ENCODE measurements at places on chromosomes 11 and 22.

- DNase-seq = no peak
Measured at GRCh38 chr22:45866646-45867117, 110.3 kb downstream of the WNT7B start.

DNA sequence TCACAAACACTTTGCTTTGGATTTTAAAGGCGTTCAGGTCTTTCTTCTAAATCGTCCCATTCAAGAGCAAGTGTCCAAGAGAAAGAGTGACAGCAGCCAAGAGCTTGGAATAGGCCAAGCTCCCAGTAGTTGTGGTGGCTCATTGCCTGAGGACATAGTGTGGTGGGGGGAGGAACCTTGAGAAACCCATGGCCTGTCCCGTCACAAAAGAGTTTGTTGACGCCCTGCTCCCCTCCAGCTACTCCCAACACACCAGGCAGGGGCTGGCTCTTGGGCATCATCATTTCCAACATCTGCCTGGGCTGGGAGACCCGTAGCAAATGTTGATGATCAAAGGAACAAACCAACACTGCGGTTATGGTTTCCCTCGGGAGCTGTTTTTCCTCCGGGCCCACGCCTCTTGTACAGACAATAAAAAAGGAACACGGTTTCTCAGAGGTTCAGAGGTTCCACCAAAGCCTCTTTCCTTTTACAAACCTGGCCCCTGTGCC, 20.8 kb downstream of the FADS3 start:
- no peak for DNase-seq

DNA sequence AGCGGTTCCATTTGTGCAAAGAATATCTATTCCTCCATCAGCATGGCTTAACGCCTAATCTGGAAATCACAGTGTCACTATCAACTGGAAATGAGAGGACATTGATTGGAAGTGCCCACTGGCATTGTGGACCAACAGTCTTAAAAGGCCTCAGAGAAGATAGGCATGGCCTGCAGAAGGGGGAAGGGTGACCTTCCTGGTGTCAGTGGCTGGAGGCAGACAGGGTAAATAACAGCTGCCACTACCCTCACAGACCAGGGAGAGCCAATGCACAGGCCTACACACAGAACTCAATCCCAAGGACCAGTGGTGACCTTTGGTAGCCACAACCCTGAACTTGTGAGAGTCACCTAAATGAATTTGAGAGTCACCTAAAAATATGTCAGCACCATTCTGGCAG, 36.0 kb downstream of the DDIAS start:
- DNase-seq = no peak

GRCh38 chr11:126560221-126560620, 204.7 kb downstream of the ST3GAL4 start:
- no peak for DNase-seq

DNA sequence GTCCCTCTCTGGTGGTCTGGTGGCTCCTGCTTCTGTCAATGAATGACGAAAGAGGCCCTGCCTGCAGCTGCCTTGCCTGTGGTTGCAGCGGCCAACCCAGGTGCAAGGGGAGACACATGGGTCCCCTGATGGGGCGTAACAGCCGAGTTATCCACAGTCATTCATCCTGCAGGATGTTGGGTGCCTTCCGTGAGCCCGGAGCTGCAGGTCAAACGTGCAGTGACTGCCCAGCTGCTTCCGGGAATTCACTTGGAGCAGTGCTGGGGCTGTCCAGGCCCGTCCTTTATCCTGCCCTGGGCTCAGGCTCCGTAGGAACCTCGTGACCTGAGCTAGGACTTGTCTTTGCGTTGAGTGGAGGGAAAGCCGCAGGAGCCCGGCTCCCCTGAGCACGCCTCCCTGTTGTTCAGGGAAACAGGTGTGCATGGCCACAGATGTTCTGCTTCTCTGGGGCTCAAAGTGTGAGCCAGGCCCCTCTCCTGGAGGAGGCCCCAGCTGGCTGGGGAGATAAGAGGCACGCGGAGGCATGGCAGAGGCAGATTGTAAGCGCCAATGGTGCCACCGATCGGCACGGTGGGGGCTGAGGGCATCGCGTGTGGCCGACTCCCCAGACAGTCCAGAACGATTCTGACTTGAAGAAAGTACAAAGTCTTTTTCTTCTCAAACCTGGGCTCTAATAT, 635.4 kb downstream of the BRD1 start:
- no peak for DNase-seq

DNA sequence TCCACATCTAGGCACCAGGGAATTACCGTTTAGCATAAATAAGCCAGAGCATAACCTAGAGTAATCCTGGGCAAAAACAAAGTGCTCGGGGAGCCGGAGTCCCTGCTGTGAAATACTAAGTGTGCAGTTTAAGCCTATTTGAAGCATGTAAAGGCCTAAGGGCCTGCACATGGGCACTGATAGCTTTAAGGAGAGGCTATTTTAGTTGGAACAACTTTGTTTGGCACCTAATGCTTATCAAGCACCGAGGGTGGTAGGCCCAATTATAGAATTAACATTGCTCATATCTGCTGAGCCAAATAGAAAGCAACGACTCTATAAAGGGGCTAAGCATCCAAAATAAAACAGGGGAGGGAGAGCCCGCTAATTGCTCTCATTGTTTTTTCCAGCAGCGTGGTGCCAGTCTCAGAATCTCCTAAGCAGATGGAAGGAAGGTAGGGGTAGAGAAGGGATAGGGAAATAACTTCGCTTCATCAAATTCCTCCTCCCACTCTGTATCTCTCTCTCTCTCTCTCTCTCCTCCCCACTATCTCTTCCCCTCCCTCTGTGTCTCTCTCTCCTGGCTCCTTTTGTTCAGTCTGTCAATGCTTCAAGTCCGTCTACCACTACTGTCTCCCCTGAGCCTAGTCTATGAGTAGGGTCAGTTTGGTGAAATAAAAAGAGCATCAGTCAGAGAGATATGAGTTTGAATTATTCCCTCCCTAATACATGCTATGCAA, 292.8 kb downstream of the NXPE2 start:
- no peak for DNase-seq

DNA sequence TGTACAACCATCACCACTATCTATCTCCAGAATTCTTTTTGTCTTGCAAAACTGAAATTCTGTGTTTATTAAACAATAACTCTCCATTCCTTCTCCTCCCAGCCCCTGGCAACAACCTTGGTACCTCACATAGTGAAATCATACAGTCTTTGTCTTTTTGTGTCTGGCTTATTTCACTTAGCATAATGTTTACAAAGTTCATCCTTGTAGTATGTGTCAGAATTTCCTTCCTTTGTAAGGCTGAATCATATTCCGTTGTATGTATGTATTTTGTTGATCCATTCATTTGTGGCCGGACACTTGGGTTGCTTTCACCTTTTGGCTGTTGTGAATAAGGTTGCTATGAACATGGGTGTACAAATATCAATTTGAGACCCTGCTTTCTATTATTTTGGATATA, 243.7 kb upstream of the TBCEL start:
- DNase-seq = no peak

- DNase-seq = no peak
Measured at GRCh38 chr11:117986981-117987574, 884 bp downstream of the IL10RA start.

DNA sequence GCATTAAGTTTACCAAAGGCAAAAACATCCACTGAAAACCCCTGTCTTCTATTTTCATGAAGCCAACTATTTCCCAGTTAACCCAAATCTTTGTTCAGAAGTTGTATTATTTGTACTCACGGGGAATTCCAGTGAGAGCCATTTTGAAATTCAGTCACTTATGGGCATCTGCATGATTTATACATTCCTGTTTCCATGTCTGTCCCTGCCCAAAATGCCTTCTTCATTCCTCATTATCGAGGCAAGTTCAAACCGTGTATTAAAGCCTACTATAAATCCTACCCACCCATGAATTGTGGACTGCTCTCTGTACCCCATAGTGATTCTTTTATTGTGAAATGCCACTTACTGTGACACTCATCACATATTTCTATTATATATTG, 772.7 kb downstream of the DLG2 start:
- DNase-seq = no peak

DNA sequence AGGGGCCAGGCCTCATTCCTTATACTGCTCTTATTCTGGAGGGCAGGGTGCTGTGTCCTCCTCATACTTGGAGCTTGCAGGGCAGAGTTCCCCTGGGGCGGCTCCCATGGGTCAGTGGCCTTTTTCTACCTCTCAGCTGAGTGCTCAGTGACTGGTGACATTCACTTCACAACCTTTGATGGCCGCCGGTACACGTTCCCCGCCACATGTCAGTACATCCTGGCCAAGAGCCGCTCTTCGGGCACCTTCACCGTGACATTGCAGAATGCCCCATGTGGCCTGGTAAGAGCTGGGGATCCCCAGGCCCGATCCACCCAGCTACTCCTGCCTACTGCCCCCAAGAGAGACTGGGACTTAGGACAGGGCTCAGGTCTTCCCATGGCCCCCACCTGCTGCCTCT, 14.5 kb downstream of the OTOG start:
- peak; percentile 27 for DNase-seq

DNA sequence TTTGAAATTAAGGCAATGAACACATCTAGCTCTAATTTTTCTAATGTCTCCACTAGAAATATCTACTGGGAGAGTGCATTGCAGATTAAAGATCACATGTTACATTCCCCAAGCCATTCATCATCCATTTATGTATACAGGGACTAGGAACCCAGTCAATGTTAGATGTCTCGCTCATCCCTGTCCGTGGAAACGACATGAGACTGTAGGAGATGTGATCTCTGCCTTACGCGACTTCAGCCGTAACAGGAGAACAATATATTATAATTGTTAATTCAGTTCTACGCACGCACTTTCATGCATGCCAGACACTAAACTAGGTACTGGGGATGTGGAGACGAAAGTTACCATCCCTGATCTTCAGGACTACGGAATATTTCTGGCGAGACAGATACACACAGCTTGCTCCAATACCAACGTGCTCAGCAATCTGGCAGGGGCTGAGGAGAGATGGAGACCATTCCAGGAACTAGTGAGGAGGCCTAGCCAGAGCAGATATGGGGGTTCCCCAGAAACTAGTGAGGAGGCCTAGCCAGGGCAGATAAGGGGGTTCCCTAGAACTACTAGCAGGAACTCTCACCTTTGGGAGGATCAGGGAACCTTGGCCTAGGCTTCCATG, 706 bp downstream of the DCPS start:
- no peak for DNase-seq

DNA sequence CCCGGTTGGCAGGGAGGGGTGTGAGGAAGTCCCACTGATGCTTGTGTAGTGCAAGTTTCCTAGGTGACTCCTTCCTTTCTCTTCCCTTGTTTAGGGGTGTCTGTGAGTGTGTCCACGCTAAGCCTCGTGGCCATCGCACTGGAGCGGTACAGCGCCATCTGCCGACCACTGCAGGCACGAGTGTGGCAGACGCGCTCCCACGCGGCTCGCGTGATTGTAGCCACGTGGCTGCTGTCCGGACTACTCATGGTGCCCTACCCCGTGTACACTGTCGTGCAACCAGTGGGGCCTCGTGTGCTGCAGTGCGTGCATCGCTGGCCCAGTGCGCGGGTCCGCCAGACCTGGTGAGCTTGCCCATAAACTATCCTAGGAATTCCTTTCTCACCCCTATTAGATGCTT, 10.4 kb downstream of the CCKBR start:
- no peak for DNase-seq

DNA sequence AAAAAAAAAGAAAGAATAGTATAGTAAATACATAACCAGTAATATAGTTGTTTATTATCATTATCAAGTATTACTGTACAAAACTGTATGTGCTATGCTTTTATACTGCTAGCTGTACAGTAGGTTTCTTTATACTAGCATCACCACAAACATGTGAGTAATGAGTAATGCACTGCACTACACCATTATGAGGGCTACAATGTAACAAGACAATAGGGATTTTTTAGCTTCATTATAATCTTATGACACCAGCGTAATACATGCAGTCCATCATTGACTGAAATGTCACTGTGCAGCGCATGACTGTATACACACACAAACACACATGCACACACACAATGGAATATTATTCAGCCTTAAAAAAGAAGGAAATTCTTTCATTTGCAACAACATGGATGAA, 111.5 kb upstream of the ZBED5 start:
- DNase-seq = no peak

DNA sequence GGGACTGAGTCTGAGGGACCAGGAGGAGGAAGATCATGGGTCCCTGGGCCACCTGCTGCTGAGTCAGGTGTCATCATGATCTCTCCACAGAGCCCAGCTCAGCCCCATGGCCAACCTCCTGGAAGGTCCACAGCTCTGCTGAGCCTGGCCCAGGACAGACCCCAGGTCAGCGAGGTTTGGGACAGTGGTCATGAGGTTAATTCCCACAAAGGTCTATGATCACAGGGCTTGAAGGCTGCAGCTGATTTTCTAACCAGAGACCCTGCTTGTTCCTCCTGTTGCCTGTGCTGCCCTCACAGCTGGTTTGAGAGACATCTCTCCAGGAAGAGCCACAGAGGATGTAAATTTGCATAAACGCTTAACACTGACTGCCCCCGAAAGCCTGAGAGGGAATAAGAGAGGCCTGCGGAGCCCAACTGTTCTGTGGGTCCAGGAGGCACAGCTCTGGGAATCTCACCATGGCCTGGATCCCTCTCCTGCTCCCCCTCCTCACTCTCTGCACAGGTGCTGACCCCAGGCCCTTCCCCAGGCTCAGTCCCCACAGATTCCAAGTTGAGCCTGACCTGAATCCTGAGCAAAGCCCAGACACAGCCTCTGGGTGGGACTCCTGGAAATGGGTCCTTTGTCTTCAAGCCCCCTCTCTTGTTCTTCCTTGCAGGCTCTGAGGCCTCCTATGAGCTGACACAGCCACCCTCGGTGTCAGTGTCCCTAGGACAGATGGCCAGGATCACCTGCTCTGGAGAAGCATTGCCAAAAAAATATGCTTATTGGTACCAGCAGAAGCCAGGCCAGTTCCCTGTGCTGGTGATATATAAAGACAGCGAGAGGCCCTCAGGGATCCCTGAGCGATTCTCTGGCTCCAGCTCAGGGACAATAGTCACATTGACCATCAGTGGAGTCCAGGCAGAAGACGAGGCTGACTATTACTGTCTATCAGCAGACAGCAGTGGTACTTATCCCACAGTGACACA, 102.8 kb downstream of the GGTLC2 start:
- DNase-seq = no peak

DNA sequence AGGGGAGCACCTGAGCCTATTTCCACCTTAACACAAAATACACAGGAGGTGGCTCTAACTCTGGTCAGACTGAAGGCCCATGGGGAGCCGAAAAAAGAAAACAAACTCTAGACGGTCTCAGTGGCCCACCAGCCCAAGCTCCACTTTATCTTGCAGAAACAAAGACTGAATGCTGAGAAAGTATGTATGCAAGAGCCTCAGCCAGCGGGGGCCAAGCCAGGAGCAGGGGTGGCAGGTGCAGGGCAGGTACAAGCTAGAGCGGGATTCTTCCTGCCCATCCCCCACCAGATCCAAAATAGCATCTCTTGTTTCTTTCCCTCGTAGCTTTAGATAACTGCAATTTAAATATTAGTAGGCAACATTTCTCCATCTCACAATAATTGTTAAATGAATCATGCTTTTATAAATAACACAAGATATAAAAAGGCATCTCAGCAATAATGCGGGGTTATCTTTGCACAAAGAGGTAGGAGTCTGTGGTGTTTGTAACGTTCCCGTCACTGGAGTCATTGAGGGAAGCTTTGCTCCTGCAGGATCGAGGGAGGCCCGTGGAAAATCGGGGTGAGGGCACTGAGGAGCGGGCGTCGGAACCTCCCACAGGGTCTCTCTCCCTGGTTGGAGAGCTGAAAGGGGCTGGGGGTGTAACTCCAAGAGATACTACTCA, 418.0 kb downstream of the SHANK2 start:
- DNase-seq = no peak

- DNase-seq = no peak
Measured at GRCh38 chr11:68433541-68433940, 27.0 kb upstream of the PPP6R3 start.

All from right forelimb (tissue), 1 donor.